Ureter (tissue), 1 donor: ENCODE measurements at places on chromosomes 1 and 21. TPM values are rescaled to one million over a fixed set of nuclear protein-coding genes. Genes with fewer than 3 reads are reported as not detected.
A peak's percentile ranks its signal among the peaks of the same experiment; 100 is the strongest.

Gene NFASC
- total RNA-seq = 52.3 TPM

DNA sequence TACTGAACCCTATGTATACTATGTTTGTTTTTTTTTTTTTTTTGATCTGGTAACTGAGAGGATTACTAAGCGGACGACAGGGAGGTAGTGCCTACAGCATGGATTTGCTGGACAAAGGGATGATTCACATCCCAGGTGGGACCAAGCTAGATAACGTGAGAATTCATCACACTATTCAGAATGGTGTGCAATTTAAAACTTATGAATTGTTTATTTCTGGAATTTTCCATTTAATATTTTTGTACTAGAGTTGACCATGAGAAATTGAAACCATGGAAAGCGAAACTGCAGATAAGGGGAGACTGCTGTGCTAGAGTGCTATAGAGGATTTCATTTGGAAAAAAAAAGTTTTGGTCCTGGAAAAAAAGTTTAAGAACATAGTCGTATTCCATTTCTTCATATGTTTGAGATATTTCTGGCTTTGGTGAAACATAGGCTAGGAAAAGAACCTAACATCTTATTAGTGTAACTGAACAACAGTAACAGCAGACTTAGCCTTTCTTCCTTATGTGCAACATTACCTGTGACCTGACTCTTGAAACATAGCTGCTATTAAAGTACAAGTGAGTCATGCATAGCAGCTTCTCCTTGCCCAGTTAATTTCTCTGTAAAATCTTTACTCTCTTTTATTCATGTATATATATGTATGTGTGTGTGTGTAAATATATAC, 202.5 kb downstream of the FGGY start:
- no peak for DNase-seq

GRCh38 chr1:236167154-236167553, 24.8 kb downstream of the GPR137B start:
- no peak for DNase-seq

DNA sequence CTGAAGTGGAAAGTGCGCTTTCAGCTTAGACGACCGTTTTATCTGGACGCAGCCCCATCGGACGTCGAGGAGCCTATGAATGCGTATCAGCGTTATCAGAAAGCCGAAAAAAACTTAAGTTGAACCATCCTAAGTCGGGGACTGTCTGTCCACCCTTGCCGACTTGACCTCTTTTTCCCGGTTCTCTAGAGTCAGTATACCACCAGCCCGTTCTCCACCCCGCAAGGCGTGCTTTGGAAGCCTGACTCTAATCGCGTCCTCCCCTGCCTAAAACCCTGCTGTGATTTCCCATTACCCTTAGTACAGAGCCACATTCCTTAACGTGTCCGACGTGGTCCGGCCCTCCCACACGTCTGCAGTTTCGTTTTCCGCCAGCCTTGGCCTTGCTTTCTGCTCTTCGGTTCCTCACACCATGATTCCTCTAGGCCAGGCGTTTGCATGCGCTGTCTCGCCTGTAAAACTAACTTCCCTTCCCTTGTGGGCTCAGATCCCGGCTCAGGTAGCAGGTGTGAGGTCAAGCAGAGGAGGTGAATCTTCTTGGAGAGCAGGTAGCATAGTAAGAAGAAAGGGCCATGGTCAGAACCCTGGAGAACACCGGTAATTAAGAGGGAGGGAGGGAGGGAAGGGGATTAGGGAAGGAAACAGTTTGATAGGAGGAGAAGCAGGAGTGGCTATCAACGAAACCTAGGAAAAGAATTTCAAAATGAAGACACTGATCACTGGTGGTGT, 865 bp downstream of the ADPRS start:
- DNase-seq = no peak

Gene HSD11B1
- total RNA-seq = 4.1 TPM

- DNase-seq = no peak
These were observed 59.9 kb downstream of the ADSS2 start for GRCh38 chr1:244391761-244392160.

Gene MAP10
- total RNA-seq = 4.0 TPM

DNA sequence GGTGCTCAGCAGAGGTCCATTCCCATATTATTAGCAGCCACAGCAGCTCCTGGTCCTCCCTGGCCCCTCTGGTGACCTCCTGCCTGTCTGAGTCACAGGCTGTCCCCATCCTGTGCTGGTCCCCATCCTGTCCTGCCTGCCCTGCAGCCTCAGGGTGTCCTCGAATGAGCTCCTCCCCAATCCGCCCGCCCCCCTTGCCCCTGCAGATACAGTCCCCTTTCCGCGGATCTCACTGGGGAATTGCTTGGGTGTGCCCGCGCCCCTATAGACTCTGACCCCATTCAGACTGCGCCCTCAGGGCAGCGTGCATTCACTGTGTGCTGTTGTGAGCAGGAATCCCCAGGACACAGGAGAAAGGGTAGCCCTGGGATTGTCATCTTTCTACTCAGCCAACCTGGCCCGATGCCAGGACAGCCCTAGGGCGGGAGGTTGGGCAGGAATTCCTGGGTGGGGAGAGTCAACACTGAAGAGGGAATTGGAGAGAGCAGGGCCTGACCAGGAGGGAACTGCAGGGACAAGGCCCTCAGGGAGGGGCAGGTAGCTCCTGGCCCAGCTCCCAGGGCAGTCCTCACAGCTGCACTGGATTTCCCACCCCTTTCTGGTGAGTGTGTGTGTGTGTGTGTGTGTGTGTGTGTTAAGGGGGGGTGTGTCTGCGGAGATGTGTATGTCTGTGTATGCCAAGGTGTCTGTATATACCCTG, 1.1 kb upstream of the GUCA2A start:
- peak; percentile 85 for DNase-seq

Gene BCAN
- 1.1 TPM for total RNA-seq

- DNase-seq = no peak
These were observed 87.2 kb upstream of the CHODL start for GRCh38 chr21:18157406-18157805.

Gene GNPAT
- total RNA-seq = 28.5 TPM

DNA sequence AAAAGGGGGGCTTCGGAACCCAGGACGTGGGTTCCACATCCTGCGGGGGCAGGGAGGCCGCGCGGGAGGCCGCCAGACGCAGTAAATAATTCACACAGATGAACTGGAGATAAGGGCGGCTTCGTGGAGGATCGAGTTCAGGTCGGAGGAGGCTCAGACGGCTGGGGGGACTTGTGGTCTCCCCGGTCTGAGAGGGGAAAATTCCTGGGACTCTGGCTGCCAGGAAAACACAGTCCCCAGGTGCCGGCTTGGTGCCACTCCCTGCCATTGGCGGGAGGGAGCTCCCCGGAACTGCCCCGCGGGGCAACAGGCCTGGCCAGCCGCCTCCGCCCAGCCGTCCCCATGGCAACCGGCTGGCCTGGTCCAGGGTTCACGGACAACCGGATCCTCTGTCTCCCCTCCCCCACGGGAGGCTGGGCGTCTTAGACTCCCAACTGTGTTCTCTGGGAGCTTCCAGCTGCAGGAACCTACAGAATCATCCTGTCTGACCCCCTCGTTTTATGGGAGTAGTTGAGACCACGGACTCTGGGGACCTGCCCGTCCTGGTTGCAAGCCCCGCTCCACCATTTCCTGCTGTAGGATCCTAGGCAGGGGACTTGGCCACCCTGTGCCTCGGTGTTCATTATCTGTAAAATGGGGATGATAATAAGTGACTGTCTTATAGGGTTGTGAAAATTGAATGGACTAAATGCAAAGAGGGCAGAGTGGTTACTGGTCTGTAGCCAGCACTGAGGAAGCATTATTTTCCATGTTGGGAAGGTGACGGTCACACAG, 9.6 kb downstream of the CAMK2N1 start:
- DNase-seq = peak; percentile 73

Gene TDRD10
- total RNA-seq = 3.3 TPM

Gene ZBTB7B
- total RNA-seq = 92.8 TPM

Gene ZNF593OS
- total RNA-seq = not detected

- no peak for DNase-seq
These were observed 85.3 kb upstream of the SERBP1 start for GRCh38 chr1:67515324-67516080.

Gene EPHA10
- total RNA-seq = 4.4 TPM

DNA sequence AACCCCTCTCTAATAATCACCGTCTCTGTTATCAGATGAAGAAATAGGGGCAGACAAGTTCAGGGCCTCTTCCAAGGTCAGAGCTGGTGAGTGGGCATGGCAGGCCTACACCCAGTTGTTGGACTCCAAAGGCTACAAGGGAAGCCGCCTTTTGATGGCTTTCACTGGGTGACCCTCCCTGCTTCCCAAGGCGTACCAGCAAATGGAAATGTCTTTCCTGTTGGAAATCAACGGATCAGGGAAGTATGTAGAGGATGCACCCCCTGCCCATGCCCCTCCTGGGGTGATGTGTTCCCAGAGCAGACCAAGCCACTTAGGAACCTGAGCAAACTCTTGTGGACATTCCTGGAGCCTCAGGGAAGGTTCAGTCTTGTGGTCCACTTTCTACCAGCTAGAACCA, 47.4 kb downstream of the LGR6 start:
- no peak for DNase-seq

DNA sequence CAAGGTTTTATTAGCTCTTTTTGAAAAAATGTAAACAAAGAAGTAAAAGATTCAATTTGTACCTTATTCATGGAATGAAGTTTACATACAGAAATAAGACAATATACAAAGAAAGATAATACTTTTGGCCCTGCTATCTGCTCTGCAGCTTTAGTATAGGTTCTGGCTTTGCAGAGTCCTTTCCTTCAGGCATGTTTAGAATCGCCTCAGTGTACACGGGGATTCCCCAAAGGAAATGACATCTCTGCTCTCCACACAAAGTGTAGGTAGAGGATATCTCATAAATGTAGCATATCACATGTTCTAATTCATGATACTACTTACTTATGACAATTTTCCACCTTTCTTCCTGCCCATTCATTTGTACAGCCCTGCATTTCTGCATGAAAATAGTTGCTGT, 222.6 kb upstream of the DPYD start:
- no peak for DNase-seq

- DNase-seq = no peak
These were observed 173.9 kb downstream of the RWDD3 start for GRCh38 chr1:95407886-95408291.

DNA sequence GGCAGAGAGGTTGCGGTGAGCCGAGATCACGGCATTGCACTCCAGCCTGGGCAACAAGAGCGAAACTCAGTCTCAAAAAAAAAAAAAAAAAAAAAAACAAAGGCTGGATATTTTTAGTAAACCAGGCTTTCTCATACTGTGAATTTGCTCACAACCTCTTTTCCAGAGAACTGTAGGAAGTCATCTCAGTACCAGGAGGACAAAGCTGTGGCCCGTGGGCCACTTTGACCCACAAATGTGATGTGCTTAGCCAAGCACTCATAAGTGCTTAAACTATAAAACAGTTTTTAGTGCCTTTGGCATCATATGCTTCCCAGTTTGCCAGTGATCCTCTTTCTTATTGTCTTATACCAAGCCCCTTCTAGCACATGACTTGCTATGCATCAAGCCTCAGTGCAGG, 46.5 kb downstream of the RNF11 start:
- no peak for DNase-seq

Gene PDZK1
- 0.23 TPM for total RNA-seq

Gene TMEM240
- total RNA-seq = 2.9 TPM

GRCh38 chr1:181784039-181784683, 277.4 kb downstream of the ZNF648 start:
- no peak for DNase-seq

GRCh38 chr1:169427081-169427641, at the start of gene CCDC181:
TSS of gene CCDC181 (minus strand) at chr1:169427474. CDS start at chr1:169424927, 2,547 bp downstream.
- DNase-seq = peak; percentile 51
